ENCODE measurements at places on chromosomes 1 and 21.
A peak's percentile ranks its signal among the peaks of the same experiment; 100 is the strongest.

DNA sequence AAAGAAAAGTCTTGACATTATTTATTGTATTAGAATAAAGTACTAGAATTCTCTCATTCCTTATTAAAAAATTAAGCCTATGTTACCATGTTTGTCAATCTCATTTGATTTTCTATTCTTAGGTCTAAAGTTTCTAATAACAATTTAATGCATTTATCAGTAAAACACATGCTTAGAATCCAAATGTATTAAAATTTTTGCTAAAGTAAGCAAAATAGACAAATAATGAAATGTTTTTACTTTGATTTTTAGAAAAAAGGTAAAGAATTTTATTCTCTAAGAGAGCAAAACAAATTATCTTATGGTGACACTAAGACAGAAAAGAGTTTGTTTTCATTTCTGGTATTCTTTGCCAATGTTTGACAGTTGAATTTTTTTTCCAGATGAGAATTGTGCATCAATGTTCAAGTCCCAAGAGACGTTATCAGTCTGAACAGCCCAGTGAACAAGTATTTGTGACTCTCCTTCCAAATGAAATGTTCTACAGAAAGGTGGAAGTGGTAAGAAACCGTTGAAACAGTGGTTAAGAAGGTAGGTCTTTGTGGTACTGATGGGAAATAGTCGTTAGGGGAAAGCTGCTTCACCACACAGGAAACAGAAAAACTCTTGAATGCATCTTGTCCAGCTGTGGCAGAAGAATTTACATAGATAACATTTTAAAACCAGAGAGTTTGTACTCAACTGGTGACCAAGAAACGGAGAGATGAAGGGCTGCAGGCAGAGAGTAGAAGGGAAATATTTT, 402.5 kb downstream of the PTPRC start:
- no peak for DNase-seq

GRCh38 chr1:174812016-174812415, 187.7 kb upstream of the CACYBP start:
- DNase-seq: peak; percentile 72

DNA sequence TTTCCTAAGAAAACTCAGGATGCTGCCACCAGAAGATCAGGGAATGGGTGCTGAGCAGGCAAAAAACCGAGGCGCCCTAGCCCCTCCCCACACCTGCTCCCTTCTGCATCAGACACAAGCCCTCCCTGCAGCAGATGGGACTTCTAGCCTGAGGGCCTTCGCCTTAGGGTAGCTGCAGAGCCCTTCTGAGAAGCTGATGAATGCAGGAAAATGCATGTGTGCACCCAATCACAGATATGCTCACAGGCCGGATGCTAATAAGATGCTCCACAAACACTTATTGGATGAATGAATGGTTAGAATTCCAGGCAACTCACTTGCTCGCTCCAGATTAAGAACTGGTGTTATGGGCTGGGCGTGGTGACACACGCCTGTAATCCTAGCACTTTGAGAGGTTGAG, 6.8 kb upstream of the C1orf210 start:
- peak; percentile 27 for DNase-seq

DNA sequence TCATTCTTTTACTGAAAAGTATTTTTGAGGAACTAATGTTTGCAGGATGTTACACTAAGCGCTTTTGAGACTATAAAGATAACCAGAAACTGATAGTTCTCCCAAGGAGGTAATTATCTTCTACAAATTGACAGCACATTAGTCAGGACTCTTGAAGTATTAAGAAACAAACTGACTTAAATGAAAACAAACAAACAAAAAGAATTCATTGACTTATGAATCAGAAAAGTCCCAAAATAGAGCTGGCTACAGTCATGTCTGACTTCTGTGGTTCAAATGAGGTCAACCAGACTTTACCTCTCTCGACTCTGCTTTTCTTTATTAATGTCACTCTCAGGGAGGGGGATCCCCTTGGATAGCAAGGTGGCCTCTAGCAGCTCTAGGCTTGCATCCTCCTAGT, 296.8 kb downstream of the TPR start:
- no peak for DNase-seq

GRCh38 chr1:50289495-50289894, 133.7 kb downstream of the DMRTA2 start:
- DNase-seq: no peak

DNA sequence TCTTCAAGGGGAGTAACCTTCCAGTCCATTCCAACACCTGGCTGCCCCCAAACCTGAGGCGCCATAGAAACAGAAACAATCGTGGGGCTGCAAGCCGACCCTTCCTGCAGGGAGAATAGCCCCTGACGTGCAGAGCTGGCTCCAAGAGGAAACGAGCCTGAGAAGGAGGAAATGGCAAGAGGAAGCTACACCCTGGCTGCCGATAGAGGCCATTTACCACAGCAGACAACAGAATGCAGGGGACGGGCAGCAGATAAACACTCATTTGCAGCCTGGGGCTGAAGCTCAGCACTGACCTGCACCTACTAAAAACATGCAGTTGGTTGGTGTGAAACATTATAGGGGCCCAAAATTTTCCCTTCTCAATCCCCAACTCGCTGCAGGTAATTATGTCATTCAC, 8.7 kb upstream of the TDRD10 start:
- DNase-seq: peak; percentile 62

DNA sequence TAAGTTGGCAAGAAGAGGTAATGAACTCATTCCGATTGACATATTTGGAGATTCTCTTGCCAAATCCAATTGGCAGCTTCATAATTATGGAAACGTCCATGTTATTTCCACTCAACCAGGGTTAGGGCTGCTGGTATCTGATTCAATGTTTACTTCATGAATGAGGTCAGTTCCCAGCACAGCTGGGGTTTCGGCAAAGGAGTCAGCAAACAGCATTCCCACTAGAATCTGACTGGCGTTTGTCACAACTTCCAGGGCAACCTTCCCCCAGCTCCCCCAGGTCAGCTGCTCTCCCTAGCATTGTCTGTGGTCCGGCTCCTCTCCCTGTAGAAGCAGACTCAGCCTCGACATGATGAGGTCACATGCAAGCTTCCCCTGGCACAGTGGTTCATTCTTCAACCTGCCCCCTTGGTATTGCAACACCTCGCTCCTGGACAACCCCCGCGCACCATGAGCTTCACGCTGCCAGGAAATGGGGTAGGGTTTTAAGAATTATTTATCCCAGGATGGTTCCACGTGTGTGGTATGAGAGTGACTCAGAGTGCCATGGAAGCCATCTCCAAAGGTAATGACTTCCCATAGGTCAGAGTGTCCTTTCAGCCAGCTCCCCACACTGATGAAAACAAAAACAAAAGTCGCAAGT, 100.7 kb upstream of the SLC25A33 start:
- no peak for DNase-seq

GRCh38 chr1:205500240-205501233, 3.9 kb upstream of the CDK18 start:
- DNase-seq: peak; percentile 74

GRCh38 chr1:236795757-236796667, 920 bp downstream of the MTR start:
- no peak for DNase-seq

DNA sequence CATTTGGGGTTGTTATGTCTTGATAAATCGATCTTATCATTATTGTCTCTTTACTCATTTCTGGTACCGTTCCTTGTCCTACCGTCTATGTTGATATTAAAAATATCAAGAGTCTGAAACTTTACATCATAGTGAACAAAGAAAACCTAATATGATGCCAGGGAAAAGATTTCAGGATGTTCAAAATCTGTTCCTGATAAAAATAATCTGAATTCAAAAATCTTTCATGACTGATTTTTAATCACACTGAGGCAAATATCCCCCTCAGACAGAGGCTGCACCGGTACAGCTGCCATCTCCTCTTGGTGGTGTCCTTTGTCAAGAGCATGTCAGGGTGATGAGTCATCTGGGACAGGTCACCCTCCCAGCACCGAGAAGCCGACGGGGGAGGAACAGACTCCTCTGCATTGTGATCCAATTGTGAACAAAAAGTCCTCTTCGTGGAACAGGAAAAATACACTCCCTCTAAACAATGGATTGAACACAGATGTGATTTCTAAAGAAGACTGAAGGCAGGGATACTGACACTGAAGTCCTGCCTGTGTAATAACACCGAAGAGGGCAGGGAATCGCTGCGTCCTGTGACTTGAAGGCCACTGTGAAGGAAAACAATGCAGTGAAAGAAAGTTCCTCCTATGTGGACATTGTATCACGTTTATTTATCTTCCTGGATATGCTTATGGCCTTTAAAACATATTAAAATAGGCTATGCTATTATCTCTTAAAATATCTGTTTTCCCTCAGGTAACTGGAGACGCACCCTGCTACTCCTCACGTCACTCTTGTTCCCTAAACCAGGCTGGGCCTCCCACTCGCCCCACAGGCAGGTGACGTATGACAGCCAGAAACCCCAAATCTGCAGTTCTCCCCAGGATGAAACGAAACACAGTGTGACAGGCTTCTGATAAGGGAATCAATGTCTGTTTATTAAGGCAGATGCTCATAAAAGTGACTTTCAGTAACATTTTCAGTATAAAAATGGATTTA, 4.3 kb upstream of the SPATC1L start:
- DNase-seq: no peak

DNA sequence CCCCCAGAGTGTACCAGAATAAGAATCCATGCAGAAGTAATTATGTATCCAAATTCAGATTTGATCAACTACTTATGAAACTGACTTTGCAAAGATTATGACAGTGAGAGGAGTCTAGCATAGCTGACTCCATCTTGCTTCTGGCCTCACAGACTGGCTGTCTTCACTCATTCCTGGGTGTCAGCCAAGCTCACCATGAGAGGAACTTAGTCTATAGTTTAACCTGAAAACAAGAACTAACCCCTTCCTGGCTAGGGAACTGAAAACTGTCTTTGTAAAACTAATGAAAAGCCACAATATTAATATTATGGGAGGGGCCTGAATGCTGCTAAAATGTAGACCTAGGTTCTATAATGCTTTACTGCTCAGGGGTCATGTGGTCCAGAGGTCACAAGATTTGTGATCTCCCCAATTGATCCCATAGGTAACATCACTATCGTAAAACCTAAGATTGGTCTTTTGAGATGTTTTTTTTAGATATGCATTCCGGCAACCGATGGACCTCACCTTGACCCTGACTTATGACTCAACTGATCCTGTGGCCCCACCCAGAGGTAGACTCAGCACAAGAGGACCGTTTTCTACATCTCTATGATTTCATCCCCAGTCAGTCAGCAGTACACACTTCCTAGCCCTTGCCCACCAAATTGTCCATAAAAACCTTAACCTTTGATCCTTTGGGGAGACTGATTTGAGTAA, 55.2 kb downstream of the ATP1B1 start:
- DNase-seq: no peak

GRCh38 chr1:184210031-184210430, 158.5 kb downstream of the TSEN15 start:
- DNase-seq: peak; percentile 45

- no peak for DNase-seq
Observed at GRCh38 chr1:168421399-168422004, 122.3 kb downstream of the XCL2 start.

GRCh38 chr1:165542015-165542631, 1.7 kb upstream of the LRRC52 start:
- DNase-seq: peak; percentile 44

DNA sequence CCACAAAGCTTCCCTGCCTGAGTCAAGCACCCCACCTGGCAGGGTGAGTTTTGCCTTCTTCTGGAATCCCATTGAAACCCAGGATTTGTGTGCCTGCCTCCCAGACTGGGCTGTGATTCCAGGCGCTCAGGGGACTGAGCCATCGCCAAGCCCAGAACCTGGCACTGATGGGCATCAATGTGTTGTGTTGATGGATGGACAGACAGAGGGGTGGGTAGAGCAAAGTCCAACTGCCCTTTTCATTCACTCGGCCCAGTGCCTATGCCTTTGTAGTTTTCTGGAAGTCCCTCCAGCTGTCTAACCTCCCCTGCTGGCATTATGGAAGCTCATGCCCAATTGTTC, 66.0 kb upstream of the LAPTM5 start:
- no peak for DNase-seq

DNA sequence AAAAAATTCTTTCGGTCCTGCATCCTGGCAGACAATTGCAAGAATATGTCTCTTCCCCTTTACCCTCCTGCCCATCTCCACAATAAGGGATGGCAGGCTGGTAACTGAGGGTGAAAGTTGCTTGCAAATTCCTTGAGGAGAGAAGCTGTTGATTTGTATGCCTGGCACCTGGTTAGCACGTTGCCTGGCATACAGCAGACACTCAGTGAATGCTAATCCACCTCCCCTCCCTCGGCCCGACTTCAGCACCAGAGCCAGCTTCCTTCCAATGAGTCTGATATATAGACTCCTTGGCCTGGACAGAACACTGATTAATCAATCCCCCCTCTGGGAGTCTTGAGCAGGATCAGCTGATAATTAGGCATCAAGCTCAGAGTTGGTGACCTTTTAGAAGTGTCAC, 39.1 kb downstream of the KCNC4 start:
- no peak for DNase-seq
